ENCODE measurements at places on chromosomes 11 and 22.
A peak's percentile ranks its signal among the peaks of the same experiment; 100 is the strongest.

DNA sequence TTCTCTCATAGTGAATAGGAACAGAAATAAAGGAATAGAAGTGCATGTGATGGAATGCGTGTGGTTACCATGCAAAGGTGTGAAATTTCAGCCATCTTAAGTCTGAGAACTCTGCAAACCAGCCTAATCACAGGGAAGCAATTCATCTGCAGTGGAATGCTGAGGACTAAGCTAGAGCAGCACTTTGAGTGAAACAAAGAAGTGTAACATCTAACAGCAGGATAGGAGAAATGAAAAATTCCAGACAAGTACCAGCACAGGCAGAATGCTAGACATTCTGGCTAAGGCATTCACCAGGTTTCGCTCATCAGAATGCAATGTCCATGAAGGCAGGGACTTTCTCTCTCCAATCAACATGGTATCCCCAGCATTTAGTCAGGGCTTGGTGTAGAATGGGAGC lies 41.2 kb upstream of the SLC36A4 start:
- DNase-seq: no peak

DNA sequence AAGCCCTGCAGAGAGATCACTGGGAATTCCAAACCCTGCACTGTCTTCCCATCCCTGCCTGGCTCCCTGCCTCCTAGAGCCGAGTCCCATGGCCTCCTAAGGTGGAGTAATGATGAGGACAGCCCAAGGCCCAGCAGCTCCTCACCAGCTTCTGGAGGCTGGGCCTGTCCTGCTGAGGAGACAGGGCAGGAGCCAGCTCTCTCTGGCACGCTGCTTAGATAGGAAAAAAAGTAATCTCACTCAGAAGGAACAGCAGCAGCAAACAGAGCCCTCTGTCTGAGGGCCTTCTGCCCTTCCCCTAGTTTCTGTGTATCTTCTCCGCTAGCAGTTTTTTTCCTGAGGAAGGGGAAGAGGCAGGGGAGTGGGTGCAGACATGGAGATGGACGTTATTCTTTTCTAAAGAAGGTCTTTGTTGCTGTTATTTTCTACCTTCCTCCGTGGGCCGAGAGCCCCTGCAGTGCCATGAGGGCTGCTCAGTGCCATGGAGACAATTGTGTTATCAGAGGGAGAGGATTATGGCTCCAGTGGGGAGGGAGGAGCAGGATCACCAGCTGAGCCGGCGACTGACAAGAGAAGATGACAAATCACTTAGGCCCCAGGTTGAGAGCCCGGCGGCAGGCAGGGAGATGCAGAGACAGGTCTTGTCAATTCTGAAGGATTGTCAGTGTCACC lies 315.3 kb downstream of the BUD13 start:
- DNase-seq: no peak

DNA sequence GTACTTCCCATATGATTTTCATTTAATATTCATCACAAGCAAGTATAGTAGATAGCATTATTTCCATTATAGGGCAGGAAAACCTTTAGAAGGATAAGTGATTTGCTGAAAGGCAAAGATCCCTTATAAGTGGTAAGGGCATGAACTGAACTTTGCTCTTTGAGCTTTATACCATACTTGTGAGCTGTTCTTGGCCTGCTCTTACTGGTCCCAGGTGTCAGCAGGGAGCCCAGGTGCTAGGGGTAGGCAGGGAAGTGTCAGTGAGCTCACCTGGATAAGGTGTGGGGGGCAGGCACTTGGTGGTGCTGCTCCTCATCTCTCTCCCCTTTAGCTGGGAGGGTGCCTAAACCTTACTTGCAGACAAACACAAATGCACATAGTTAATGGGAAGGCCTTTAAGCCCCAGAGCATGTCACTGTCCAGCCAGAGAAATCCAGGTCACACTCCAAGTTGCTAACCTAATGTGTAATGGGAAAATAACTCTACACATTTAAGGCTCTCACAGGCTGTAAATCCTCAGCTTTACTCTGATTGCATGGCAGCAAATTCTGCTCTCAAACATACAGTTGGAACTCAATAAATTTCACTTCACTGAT lies 114.4 kb downstream of the PLEKHA7 start:
- DNase-seq: no peak

- no peak for DNase-seq
Observed at GRCh38 chr22:19036523-19037273, 85.5 kb downstream of the DGCR2 start.

DNA sequence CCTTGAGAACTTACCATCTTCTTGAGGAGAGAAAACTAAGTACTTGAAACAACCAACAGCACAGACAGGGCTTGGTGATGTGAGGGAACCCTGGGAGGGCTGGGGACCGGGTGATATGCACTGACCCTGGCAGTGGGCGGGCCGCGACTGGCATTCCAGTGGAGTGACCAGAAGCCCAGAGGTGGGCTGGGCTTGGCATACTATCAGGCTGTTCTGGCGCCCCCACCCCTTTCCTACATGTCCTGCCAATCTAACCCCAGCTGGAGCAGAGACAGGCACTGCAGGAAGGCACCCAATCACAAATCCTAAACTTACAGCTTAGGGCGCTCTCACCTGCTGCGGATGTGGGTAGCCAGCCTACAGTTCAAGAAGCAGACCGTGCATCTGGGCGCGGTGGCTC lies 54.0 kb upstream of the GCAT start:
- no peak for DNase-seq

- no peak for DNase-seq
Observed at GRCh38 chr11:83063073-83063754, 8.5 kb downstream of the RAB30 start.

GRCh38 chr22:34914846-34915245 lies 151.1 kb upstream of the ISX start:
- DNase-seq: no peak

- no peak for DNase-seq
Observed at GRCh38 chr11:45264839-45265515, 21.2 kb downstream of the SYT13 start.

DNA sequence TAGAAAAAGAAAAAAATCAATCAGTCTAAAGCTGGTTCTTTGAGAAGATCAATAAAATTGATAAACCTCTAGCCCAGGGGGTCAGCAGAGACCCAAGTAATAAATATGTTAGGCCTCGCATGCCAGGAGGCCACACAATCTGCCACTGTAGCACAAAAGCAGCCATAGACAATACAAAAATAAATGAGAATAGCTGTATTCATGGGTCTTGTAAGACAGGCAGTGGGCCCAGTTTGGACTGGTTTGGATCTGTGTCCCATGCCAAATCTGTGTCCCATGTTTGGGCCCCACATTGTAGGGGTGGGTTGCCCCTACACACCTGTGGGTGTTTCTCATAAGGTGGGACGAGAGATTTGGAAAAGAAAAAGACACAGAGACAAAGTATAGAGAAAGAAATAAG lies 6.6 kb upstream of the PLAAT4 start:
- DNase-seq: peak; percentile 77

GRCh38 chr11:31805629-31806185 lies 5.4 kb downstream of the PAX6 start:
- no peak for DNase-seq

GRCh38 chr11:19209617-19210370 lies 8.0 kb upstream of the CSRP3 start:
- DNase-seq: no peak

DNA sequence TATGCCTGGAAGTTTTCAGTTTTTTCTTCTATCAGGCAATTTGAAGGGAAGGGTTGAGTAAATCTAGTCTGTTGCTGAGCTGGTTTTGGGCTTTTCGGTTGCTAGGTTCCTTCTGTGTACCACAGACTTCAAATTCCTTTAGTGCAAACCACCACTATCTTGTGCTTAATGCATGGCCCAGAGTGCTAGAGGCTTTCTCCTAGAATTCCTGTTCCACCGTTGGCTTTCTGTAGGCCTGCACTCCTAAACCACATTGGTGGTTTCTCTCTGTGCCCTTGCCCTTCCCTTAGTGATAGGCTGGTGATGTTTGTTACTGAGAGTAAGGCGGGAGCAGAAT lies 47.1 kb upstream of the CTSC start:
- DNase-seq: no peak

- DNase-seq: no peak
Observed at GRCh38 chr22:37972527-37972926, 11.8 kb downstream of the SOX10 start.

GRCh38 chr11:10413268-10413667 lies 41.8 kb upstream of the AMPD3 start:
- peak; percentile 69 for DNase-seq
